Bronchial epithelial cell (primary cell): ENCODE measurements at places on chromosomes 2 and 18. TPM values are rescaled to one million over a fixed set of nuclear protein-coding genes. Genes with fewer than 3 reads are reported as not detected.
A peak's percentile ranks its signal among the peaks of the same experiment; 100 is the strongest.

DNA sequence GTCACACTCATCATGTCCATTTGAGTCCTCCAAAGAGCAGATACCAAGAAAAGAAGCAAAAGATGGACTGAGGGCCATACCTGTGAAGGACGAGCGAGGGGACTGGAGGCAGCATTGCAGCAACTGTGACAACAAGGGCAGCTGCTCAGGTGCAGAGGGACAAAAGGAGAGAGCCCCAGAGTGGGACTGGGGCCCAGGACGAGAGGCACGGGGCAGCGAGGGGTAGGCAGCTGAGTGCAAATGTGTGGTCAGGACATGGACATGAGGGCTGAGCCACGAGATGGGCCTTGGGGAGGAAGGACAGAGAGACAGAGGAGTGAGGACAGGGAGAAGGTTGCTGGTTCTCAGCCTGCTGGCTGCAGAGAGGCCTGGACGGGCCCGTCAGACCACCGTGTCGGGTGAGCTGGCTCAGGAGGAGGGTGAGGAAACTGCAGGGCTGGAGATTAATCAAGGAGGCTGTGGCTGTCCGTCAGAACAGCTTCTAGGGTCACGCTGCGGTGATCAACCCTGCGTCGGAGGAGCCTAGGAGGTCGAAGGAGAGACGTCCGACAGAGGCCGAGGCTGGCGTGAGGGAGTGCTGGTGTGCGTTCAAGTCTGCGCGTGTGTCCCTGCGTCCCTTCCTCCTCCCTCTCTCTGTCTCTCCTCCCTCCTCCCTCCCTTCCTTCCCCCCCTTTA is 206.8 kb upstream of the HDAC4 start:
- DNase-seq, result no peak

DNA sequence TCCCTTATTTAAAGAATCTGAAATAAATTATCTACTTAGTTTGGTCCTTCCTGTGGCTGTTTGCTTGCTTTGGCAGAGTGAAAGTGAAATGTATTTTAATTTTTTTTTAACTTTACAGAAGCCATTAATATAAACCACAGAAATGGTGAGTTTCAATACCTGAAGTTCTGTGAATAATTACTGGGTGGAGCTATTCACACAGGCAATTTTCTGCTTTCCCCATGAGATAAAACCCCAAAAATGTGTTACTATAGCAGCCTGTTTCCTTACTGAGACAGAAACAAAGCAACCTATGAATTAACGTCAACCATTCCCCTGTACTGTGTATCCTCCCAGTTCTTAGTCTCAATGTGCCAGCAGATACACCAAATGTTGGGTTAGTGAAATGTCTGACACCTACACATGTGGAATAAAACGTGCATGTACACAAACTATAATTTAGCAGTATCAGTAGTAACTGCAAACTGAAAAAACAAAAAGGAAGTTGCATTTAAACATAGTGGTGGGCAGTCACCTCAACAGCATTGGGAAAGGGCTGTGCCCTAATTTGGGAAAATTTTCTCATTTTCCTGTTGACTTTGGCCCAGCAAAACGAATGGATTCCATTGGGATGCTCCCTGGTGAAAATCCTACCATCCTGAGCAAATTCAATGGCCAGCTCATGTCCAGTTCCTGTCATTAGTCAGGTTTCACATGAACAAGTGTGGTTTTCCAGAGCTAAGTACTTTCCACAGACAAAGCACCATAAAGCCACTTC is 73.1 kb upstream of the RMDN2 start:
- DNase-seq, result no peak

GRCh38 chr2:139544186-139544851 is 764.1 kb upstream of the NXPH2 start:
- no peak for DNase-seq

DNA sequence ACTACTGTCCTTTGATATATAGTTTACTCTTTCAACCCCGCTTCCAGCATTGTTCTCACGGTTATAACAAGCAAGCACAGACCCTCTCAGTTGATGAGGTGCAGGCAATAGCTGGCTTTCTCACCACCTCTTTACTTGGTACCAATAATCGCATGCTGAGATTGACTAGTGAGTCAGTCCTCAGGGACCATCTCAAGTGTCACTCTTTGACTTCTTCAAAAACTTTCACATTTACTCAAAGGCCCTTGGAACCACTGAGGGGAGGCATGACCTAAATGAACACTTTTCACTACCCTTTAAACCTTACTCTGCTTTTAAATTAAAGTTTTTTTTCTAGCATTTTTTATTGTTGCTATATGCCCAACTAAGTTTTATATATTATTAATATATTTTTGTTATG is 101.8 kb downstream of the DAW1 start:
- no peak for DNase-seq

DNA sequence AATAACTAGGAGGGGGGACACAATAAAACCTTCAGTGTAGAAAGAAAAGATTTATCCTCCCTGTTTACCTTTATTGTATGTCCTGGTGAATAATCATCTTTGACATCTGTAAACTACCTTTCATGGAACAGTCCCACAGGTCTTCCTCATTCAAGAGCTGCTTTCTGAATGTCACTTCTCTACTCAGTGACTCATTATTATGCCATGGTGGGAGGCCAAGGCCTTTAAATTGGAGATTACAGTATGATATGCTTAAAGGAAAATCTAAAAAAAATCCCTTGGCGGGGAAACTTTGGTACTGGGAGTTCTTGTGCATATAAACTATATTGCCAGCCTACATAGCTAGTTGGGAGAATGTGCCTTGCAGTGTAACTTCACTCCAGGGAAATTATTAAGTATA is 713.0 kb downstream of the TDRD15 start:
- no peak for DNase-seq

DNA sequence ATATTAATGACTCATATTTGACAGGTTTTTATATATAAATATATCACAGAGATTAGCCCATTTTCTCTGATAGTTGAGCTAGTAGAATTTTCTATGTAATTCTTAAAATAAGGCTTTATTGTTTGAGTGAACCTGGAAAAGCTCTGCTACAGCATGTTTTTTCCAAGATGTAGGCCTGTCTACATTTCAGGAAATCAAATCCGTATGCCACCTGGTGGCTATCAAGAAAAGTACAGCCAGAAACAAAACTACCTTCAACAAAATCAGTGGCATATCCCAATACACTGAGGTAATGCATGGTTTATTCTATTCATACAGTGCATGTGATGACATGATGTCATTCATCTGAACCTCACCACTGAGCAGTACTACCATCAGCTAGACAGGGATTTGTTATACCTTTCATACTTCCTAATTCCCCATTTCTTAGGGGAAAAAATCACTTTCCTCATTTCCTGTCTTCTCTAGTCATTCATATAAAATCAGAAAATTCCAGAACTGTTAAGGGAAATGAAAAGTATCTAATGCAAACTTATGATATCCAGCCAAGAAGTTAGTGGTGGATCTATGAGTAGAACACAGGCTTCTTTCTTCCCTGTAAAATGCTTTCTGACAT is 310.4 kb upstream of the SYT4 start:
- DNase-seq, result peak; percentile 54

The ADGRF3 gene
- total RNA-seq, result not detected in 2 replicates

DNA sequence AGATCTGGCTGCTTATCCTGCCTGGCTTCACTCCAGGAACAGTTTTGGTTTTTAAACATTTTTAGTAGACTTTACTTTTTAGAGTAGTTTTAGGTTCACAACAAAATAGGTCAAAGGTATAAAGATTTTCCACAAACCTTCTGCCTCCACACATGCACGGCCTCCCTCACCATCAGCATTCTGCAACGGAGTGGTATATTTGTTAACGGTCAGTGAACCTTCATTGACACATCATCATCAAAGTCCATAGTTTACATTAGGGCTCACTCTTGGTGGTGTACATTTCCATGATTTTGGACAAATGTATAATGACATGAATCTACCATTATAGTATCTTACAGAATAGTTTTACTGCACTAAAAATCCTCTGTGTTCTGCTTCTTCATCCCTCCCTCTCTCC is 303.1 kb upstream of the EPAS1 start:
- DNase-seq, result no peak

GRCh38 chr18:22695674-22696073 is 237.5 kb upstream of the RBBP8 start:
- DNase-seq, result no peak

DNA sequence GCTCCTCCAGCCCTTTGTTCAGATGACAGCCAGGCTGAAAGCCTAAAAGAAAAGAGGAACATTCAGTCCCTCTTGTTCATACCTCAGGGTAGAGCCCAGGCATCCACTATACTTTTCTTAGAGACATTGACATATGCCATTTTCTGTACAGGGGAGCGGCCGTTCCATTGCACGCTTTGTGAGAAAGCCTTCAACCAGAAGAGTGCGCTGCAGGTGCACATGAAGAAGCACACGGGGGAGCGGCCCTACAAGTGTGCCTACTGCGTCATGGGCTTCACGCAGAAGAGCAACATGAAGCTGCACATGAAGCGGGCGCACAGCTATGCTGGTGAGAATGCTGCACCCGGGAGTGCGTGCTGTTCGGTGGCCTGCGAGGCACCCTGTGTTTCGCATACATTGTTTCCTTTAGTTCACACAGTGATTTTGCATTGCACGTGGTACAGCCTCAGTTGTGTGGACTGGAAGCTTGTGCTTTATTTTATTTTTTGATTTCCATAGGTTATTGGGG is 138.2 kb downstream of the ZNF236 start:
- DNase-seq, result no peak

DNA sequence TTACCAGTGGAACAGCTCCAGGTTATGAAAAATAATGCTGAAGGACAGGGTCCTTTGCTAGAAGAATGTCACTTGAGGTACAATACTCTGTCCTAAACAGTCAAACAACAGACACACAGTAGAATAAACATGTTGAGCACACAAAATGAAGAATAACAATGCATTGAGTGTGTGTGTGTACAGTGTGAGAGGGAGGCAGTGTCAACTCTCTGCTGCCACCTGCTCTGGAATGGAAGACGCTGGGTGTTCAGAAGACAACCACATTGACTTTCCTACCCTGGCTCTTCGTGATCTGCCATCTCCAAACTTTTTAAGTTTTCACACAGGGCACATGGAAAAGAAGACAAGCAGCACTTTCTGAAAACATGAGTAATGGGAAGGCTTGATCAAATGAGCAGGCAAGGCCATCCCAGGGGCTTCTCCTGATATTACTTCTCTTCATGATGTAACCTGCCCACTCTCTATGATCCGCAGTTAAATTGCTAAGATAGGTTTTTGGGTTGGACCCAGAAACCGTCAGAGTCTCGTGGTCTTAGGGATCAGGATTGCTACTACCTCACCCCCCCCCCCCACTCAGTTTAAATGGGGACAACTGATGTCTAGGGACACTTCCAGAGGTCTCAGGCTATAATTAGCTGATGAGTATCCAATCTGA is 533.2 kb upstream of the TNP1 start:
- DNase-seq, result no peak

- DNase-seq, result peak; percentile 69
These were observed 33.8 kb downstream of the INSIG2 start for GRCh38 chr2:118121986-118122524.

- peak; percentile 5 for DNase-seq
These were observed 44.3 kb downstream of the AQP4 start for GRCh38 chr18:26821181-26821580.

GRCh38 chr2:16840496-16841172 is 175.0 kb upstream of the CYRIA start:
- DNase-seq, result no peak

DNA sequence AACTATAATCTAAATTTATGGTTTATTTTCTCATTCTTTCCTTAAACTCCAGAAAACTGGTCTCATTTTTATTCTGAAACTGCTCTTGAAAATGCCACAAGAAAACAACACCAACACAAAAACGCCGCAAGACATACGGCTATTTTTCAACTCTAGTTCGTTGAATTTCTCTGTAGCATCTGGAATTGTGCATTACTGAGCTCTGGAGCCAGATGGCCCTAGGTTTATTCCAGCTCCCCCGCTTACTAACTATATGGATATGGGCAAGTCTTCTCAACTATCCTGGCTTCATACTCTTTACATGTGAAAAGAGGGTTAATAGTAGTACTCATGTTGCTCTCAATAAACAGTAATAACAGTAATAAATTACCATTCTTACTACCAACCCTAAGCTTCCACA is 19.9 kb downstream of the FAM98A start:
- DNase-seq, result no peak

- no peak for DNase-seq
These were observed 83.9 kb downstream of the LYPD1 start for GRCh38 chr2:132586101-132586511.

DNA sequence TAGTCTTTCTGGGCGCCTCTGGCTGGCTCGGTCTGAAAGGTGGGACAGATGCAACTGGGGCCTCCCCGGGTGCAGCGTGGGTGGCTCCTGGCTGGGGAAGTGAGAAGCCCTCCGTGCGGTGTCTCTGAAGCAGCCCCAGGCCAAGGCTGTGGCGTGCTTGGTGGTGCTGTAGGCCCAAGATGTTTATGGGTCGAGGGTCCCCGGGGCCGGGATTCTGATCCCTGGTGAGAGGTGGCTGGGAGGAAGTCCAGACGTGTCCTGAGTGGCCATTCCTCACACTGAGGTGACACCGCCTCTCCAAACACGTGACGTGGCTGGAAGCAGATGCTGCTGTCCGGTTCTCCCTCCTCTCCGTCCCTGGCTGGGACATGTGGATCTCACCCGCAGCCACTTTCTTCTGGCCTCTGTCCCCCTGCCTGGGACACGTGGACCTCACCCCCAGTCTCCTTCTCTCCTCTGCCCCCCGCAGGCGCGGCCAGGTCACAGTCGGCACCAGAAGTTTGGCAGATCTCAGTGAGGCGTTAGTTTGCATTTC is 12.6 kb downstream of the RTP5 start:
- DNase-seq, result no peak

DNA sequence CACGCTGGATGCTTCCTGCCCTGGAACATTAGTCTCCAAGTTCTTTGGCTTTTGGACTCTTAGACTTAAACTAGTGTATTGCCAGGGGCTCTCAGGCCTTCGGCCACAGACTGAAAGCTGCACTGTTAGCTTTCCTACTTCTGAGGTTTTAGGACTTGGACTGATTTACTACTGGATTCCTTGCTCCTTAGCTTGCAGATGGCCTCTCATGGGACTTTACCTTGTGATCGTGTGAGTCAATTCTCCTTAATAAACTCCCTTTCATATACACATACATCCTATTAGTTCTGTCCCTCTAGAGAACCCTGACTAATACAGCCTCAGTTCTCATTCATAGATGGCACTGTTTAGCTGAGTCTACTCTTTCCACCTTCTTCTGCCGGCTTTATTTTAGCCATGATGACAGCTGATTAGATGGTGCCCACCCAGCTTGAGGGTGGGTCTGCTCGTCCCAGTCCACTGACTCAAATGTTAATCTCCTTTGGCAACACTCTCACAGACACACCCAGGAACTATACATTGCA is 389.1 kb downstream of the NYAP2 start:
- DNase-seq, result no peak

- DNase-seq, result no peak
These were observed 26.6 kb downstream of the SALL3 start for GRCh38 chr18:79006106-79006795.

GRCh38 chr2:54208364-54209240 is 47.4 kb downstream of the TSPYL6 start:
- DNase-seq, result no peak

The AGXT gene
- not detected in 2 replicates for total RNA-seq

DNA sequence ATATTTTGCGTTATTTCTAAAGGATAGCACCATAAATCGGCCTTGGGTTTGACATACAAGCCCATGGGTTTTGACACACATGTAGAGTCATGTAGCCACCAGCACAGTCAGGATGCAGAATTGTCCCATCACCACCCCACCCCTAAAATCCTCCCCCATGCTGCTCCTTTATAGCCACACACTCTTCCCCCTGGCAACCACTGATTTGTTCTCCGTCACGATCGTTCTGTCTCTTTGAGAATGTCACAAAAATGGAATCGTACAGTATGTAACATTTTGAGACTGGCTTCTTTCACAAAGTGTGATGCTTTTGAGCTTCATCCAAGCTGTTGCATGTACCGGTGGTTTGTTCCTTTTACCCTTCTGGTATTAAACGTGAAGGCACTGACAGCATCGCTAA is 39.1 kb downstream of the CRACDL start:
- DNase-seq, result no peak
